ENCODE measurements at places on chromosomes 2 and 18. TPM values are rescaled to one million over a fixed set of nuclear protein-coding genes. Genes with fewer than 3 reads are reported as not detected.
A peak's percentile ranks its signal among the peaks of the same experiment; 100 is the strongest.

ACTR3 gene
- total RNA-seq: 99.9 TPM

CYP26B1 gene
- 0.82 TPM for total RNA-seq

KANSL1L gene
- 99.1 TPM for total RNA-seq

DUSP2 gene
- 4.5 TPM for total RNA-seq

PLCD4 gene
- total RNA-seq: 1.2 TPM

MYL1 gene
- total RNA-seq: not detected

PID1 gene
- 36.7 TPM for total RNA-seq

LAMA1 gene
- 12.2 TPM for total RNA-seq

ELOA2 gene
- not detected for total RNA-seq

NFATC1 gene
- total RNA-seq: 0.41 TPM

ACVR1C gene
- total RNA-seq: 5.7 TPM

LRP2 gene
- 0.82 TPM for total RNA-seq

GRCh38 chr18:21383031-21383430, 141.0 kb downstream of the GREB1L start:
- no peak for DNase-seq

GRCh38 chr18:76451396-76452331, 43.4 kb downstream of the ZNF516 start:
- DNase-seq: no peak

- DNase-seq: no peak
These were observed 240.5 kb upstream of the ID2 start for GRCh38 chr2:8441371-8441770.

- DNase-seq: no peak
These were observed 81.8 kb downstream of the EXOC6B start for GRCh38 chr2:72744049-72744448.

DNA sequence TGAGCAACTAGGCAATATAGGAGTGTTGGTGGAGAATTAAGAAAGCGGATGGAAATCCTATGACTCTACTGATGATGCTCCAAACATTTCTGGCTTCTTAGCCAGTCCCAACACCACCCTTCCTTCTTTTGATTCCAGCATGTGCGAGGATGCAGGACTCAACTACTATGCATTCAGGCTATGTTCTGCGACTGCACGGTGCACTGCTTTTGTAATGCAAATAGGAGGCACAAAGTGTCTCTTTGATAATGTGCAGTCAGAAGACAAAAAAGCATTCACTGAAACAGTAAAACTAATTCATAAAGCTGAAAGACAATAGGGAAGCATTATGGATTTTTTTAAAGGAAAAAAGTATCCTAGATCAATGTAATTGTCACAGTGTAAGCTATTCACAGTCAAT, 106.7 kb downstream of the MEIS1 start:
- peak; percentile 19 for DNase-seq

DNA sequence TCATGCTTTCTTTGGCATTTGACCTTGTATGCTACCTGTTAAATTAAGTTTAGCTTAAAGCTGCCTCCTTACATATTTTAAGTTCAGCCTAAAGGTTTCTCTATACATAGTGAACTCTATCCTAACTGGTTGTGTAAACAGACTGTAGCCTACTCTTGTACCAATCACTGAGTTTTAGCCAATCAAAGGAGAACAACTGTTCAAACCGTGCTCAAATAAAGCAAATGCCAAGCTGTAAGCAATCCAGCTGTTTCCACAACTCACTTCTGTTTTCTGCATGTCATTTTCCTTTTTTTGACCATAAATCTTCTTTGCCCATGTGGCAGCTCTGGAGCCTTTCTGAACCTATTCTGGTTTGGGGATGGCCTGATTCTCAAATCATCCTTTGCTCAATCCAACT, 1603.8 kb upstream of the ACVR2A start:
- DNase-seq: no peak

- no peak for DNase-seq
These were observed 604.9 kb upstream of the CDH2 start for GRCh38 chr18:28781616-28782362.

DNA sequence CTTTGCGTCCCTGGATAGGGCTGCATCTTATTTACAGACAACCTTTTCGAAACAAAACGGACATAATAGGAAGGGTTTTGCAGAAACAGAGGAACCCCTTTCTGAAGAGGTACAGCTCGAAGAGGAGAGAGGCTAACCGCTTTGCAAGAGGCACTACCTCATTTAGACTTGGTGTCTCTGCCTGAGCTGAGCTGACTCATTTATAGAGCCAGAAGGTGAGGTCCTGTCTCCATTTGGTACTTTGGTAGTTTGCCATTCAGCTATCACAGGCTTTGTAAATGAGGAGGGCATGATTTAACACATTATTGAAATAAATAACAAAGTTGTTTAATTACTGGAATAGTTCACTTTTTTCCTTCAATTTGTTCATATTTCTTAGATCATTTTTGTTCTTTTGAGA, 2.2 kb upstream of the NXPH2 start:
- no peak for DNase-seq

DNA sequence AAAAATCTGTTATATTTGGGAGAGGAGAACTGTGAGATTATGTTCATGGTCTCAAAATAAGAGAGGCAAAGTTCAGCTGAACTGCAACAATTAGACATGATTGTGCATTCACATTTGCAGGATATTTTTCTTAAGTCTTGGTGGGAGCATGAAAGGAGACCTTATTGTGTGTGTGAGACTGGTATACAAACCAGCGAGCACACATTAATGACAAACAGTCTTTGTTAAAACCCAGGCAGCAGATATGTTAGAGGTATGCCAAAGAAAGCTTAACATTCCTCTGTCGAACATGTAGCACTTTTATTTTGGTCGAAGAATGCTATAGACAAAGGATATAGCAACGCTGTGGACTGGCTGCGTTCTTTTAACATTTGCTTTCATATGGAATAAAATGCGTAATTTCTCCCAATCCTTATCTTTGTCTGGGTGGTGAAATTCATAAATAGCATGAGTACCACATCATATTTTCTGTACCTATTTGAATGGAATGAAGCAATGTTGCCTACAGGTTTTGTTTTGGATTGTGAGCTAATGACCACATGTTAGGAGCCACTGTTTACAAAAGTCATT, 88.4 kb downstream of the ICOS start:
- no peak for DNase-seq

DNA sequence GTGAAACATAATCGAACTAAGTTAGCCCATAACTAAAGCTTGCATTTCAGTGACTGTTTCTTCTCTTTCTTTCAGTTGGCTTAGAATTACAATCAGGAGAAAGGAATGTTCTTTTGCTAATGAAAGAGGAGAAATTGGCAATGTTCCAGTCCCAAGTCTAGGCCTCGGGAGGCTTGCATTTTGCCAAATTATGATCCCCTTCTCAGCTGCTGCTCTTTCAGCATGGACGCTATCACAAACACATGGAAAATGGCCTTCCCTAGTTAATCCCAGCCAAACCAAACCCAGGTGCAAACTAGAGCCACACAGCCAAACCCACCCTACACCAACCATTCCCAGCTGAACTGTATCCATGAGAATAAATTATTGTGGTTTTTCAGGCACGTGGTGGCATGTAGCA, 605.2 kb upstream of the LRRTM4 start:
- no peak for DNase-seq

- DNase-seq: no peak
These were observed 188.9 kb upstream of the CXCR4 start for GRCh38 chr2:136306836-136307235.

GRCh38 chr2:186605041-186605440, 15.2 kb downstream of the ITGAV start:
- no peak for DNase-seq

DNA sequence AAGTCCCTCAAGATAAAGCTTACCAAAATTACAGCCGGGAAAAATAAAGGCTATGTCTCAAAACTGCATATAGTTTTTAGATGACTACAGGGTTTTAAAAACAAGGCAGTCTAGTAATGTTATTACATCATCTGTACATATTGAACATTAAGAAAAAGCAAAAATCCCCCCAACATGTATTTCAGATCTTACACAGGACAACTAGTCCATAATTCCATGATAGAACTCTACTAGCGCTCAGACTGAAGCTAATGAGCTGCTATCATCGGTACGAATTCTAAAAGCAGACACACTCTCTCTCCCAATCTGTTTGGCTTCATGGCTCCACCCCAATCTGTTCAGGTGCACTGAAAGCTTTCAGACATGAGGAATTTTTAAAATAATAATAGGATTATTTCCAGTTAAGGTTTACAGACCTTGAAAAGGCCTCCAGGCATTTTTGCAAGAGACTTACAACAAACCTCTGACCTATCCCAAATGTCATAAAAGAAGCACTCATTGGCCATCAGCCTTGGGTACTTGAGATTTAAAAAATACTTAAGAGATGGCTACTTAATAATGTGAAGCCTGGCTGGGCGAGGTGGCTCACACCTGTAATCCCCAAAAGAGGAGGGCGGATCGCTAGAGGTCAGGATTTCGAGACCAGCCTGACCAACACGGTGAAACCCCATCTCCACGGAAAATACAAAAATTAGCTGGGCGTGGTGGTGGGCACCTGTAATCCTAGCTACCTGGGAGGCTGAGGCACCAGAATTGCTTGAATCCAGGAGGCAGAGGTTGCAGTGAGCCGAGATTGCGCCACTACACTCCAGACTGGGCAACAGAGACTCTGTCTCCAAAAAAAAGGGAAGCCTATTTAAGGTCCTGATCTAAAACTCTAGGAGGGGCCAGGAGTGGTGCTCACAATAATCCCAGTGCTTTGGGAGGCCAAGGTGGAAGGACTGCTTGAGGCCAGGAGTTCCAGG, 2.0 kb downstream of the NPC1 start:
- no peak for DNase-seq

- DNase-seq: no peak
These were observed 16.6 kb downstream of the MALT1 start for GRCh38 chr18:58687871-58688308.

GRCh38 chr2:138112536-138112935, 148.3 kb downstream of the HNMT start:
- DNase-seq: no peak

- DNase-seq: no peak
These were observed 115.2 kb upstream of the EPAS1 start for GRCh38 chr2:46181789-46182530.

DNA sequence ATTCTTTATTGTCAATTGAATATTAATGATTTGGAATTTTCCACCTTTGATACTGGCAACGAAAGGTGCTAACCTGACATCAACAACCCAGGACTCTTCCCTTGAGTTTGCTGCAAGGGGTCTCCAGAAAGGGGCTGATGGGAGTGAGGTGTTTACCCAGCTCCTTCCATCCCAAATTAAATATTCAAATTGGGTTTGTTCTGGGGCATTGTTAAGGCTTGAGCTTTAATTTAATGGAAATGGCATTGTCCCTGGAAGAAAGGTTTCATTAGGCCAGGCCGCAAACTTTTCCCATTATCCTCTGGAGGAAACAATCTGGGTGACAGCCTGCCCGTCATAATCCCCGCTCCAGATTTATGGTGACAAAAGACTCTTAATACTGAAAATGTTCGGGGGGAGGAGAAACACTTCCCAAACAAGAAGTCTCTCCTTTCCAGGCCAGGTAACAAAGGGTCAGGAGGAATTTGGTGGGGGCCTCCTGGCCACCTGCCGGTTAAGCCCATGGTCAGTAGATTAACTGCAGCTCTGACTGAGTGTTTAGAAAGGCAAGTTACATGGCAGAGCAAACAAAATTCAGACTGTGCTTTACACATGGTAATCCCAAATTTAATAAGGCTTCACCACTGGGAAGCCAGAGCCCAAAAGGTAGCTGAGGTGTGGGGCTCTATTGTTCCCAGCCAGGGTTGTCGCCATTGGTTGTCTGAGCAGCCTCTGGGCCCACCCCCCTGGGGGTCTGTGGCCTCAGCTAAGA, 151.4 kb upstream of the SIX3 start:
- no peak for DNase-seq

DNA sequence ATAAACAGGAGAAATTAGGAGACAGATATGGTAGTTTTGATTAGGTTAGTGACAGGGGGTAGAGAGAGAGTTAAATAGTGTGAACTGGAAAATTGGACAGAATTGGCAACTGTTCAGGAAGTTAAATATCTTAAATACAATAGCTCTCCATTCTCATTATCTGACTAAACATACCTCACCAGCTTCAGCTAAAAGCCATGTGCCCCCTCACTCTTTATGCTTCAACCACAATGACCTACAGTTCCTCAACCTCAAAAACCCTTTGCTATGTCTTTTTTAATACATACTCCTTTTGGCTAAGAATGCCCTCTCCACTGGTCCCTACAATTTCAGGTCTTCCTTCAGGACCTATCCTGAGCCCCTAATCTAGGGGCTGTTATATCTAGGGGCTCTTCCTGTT, 740.2 kb upstream of the ZEB2 start:
- no peak for DNase-seq

DNA sequence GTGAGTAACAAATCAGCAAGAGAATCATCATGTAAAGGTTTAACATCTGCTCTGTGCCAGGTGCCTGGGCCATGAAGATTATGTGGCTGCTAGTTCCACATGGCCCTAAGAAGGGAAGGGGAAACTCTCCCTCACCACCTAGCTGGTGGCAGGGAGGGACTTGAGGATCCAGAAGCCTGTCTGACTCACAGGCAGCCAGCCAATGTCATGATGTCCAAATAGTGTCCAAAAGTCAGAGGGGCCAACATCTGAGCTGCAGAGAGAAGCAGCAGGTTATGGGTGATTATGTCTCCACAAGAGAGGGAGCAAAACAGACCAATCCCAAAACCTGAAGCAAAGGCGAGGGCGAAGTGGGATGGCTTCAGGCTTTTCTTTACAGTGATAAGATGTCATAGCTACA, 61.9 kb upstream of the SPP2 start:
- DNase-seq: no peak

- DNase-seq: no peak
These were observed 13.6 kb upstream of the PELI1 start for GRCh38 chr2:64157792-64158191.

GRCh38 chr2:74676331-74676730, 22.3 kb downstream of the SEMA4F start:
- no peak for DNase-seq

DNA sequence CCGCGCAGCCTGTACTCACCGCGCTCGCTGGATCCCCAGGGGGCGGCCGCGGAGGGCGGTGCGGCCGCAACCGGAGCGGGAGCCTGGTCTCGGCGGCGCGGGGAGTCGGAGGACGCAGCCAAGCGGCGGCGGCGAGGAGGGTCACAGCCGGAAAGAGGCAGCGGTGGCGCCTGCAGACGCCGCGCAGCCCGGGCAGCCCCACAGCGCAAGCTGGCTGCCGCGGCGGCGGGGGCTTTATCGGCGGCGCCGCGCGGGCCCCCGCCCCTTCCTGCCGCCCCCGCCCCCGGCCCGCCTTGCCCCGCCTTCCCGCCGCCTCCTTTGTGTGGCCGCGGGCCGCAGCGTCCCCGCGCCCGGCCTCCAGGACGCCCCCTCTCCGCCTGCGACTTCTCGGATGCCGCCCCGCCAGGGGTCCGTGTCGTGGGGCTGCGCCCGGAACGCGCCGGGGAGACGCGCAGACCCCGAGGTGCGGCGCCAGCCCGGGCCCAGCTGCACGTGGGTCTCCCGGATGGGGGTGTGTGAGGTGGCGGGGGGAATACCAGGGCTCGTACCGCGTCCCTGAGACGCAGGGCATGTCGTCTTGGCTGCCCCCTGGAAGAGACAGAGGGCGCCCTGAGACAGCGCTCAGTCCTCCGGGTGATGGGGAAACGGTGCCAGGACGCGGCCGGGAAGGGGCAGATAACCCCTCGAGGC, at the start of gene SERPINE2:
Gene SERPINE2, minus strand, starts transcription at position 207 of the 690 bp plus-strand sequence. CDS start 37,386 bp downstream, outside the sequence.
- peak; percentile 85 for DNase-seq

- no peak for DNase-seq
These were observed 64.7 kb downstream of the STK25 start for GRCh38 chr2:241443486-241444223.

GRCh38 chr2:8412586-8412985, 269.3 kb upstream of the ID2 start:
- no peak for DNase-seq
